ENCODE measurements at places on chromosomes 2 and 18.

DNA sequence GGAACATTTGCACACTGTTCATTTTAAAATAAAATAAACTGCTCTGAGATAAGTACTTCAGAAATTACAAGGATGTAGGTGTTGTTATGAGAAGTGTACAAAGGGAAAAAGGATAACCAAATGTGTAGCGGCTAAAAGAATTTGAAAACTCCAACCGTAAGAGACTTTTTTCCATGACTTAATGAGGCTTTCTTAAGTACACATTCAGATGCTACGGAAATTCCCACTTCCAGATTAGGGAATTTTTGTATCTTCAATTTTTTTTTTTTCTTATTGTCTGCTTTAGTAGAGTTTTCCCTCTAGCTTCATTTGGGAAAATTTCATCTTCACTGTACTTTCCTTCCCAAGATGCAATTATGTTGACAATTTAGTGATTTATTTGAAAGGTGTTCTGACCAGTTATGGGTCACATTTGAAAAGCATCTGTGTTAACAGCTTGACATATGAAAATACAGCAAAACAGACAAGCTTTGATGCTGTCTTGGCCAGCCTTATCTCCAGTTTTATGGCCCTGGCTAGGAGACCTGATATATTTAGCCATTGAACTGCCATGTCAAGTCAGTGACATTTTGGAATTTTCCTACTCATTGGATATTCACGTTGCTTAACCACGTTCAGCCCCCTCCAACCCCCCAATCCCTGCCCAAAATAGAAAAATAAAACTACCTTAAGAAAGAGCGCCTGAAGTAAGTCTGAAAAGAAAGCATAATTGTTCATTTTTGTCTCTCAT lies 105.6 kb downstream of the FEZ2 start:
- DNase-seq: no peak

DNA sequence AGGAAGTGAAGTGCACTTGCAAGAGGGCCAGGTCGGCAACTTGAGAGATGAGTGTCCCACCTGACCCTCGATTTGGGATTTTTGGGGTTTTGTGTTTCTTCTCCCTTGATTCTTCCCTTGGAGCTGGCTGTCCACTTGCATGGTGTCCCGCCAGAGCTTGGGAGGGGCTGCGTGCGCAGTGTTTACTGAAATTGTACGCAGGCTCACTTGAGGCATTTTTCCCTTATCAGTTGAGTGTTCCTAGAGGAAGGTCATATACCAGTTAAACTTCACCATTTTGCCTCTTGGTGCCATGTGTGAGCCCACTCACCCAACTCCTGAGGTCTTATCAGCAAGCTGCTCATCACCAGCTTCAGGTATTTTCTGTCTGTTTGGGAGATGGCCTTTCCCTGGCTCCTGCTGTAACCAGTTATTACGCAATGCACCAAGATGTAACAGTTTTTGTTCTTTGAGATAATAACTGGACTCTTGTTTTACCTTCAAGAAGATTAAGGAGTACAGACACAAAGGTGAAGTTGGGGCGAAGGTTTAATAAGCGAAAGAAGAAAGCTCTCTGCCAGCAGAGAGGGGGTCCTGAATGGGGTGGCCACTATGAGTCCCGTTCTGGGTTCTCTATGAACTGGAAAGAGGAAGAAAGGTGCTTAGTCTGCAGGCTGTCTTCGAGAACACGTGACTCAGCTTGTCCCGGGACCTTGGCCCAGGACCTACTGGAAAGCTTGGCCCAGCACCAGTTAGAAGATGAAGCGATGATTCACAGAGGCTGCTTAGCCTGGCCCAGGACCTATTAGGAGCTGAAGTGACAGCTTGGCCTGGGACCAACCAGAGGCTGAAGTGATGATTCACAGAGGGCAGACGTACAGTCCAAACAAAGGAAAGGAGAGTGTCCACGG lies 21.5 kb upstream of the TXNL4A start:
- peak; percentile 85 for DNase-seq

- no peak for DNase-seq
Measured at GRCh38 chr2:16713011-16713423, 47.4 kb upstream of the CYRIA start.

DNA sequence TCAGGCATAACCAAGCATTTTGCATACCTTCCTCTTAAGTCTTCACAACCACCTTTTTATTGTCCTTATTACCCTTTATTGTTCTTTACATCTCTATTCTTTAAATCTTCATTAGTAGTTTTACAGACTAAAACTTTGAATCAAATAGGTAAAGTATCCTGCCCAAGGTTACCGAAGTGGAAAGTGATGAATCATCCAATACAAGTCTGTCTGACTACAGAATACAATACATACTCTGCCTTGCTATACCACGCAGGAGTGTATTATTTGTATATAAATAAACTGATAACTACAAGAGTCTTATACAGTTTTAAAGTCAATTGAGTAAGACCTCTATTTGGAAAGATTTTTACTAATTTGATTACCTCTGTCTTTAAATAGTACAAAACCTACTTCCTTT lies 196.0 kb downstream of the ZEB2 start:
- DNase-seq: no peak

- no peak for DNase-seq
Measured at GRCh38 chr2:120818441-120818920, 82.8 kb downstream of the GLI2 start.
